ENCODE measurements at places on chromosomes 16 and 17.

DNA sequence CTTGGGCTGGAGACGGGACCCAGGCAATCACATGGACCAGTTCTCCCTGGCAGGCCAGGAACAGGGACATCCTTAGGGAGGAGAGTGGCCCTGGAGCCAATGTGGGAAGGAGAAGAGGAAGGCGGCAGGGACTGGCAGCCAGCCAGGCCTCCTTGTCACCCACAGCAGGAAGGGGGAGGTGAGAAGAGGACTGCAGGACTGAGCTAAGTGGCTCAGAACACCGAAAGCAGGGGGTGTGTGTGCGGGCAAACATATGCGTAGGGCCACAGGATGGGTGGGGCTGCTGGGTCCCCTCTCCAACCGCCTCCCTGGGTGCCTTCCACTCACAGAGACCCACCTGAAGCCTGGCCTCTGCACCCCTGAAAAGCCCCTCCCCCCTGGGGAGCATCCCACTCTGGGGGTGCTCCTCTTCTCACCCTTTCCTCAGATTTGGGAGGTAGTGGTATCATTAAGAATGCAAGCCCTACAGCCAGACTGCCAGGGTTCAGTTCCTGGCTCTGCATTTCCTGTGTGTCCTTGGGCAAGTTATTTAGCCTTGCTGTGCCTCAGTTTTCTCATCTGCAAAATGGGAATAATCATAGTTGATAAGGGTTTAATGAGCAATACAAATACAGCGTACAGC lies 8.1 kb downstream of the PNMT start:
- no peak for DNase-seq

GRCh38 chr16:74942566-74942965 lies 42.4 kb downstream of the WDR59 start:
- DNase-seq, result no peak

DNA sequence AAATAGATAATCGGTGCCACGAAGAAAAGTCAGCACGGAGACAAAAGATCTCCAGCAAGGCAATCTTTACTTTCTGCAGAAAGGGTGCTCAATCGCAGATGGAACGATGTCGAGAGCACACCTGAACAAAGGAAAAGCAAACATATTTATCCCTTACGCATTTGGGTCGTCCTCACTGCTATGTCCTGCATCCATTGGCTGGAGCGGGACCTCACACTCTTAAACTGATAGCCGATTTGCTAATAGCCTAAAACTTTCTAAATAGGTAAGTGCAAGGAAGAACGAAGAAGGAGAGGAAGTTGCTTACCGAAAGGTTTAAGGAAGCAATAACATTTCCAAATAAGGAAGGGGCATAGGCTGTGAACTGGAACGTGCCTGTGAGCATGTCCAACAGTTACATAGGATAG lies 1.2 kb upstream of the AKAP10 start:
- DNase-seq, result no peak

- DNase-seq, result peak; percentile 74
Observed at GRCh38 chr17:47649972-47650524, 329 bp downstream of the KPNB1 start.

Data from T1000 (cell line).